ENCODE measurements at places on chromosomes 3 and 15.
A peak's percentile ranks its signal among the peaks of the same experiment; 100 is the strongest.

GRCh38 chr3:64176461-64176996 lies 48.7 kb downstream of the PRICKLE2 start:
- DNase-seq: no peak

DNA sequence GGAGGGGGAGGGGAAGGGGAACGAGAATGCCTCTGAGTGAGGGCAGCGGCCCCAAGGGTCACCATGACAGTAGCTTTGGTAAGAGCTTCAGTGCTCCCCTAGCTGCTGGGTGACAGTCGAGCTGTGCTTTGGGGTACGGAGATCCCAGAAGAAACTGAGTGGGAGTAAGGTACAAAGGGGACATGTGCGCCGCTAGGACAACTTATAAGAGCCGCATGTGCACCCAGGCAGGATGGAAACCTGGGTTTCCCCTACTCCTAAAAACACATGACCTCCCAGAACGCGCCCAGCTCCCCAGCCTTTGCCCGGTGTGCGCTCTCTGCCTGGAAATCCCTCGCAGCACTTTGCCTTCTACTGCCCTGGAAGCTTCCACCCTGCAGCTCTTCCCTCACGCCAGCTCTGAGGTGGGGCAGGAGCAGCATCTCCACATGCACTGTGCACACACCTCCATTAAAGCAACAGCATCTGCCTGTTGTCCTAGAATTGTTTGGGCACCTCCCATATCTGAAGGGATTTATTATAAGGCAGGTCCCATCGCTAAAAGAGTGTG lies 232.2 kb downstream of the ADAMTS17 start:
- DNase-seq: no peak

DNA sequence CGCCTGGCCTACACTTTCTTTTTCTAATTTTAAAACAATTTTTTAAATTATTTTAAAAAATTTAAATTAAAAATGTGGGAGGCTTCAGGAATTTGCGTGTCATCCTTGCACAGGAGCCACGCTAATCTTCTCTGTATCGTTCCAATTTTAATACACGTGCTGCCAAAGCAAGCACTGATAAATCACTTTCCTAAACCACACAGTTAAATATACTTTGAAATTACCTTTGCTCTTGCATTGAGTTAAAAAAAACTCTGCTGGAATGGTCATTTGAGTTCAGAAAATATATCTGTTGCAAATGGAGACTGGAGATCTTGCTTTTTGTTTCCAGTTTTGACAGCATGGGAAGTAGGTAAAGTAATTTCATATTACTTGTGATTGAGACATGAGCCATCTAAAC lies 23.6 kb downstream of the GATM start:
- no peak for DNase-seq

GRCh38 chr15:64851503-64851840 lies 9.8 kb downstream of the PLEKHO2 start:
- no peak for DNase-seq

DNA sequence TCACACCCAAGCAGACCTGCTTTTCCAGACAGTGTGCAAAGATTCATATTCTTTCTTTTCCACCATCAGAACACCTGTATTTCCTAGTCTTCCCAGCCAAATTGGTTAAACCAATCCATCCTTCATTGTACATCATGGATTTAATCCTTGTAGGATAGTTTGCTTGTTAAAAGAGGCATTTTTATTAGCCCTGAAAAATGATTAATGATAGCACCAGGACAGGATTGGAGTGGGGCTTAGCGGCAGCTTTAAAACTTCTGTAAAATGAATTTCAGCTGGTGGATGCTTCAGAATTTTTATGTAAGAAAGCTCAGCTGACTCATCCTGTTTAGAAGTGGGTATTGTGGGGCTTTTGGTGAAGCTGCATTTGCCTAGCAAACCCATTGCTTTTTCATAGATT lies 36.1 kb upstream of the ARHGEF26 start:
- DNase-seq: no peak

- DNase-seq: no peak
These were observed 167.2 kb downstream of the KCNMB2 start for GRCh38 chr3:178703268-178703975.

GRCh38 chr3:115402651-115403050 lies 220.7 kb upstream of the GAP43 start:
- DNase-seq: no peak

GRCh38 chr15:55829826-55830225 lies 86.9 kb upstream of the PRTG start:
- DNase-seq: no peak

GRCh38 chr3:10834951-10835350 lies 18.9 kb downstream of the SLC6A11 start:
- no peak for DNase-seq

DNA sequence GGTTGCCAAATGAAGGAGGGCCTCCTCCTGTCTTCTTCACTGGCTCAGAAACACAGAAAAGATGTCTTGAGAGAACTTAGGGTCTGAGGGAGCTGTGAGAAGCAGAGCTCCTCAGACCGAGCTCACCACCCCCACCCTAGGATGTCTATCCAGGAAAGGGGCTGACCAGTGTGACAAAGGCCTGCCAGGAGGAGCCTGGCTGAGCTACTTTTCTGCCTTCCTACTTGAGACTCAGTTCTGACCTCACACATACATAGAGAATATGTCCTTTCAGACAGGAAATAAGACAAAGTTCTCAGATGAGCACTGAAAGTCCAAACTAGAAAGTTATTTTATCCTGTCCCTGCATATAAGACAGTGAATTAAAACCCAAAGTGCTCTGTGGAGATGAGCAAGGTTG lies 54.5 kb downstream of the KIF9 start:
- DNase-seq: no peak

DNA sequence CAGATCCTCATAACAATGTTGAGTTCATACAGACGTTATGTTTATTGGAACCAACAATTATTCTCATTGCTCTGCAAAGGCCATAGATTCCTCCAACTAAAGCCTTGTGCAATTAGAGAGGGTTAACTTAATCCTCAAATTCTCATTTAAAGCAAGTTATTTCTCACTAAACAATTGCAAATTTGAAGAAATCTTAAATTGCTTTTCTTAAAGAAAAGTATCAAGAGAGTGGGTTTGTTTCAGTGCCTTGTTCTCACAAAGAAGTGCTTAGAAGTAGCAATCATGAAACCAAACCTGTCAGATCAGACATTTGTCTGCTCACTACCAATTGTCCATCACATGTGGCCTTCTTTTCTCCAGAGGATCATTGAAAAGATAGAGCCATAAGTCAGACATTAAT lies 124.8 kb downstream of the KCNH8 start:
- no peak for DNase-seq

- peak; percentile 69 for DNase-seq
These were observed 1.2 kb downstream of the MEX3B start for GRCh38 chr15:82044373-82045178.

- DNase-seq: no peak
These were observed 27.6 kb upstream of the ADAMTSL3 start for GRCh38 chr15:83626171-83626802.

DNA sequence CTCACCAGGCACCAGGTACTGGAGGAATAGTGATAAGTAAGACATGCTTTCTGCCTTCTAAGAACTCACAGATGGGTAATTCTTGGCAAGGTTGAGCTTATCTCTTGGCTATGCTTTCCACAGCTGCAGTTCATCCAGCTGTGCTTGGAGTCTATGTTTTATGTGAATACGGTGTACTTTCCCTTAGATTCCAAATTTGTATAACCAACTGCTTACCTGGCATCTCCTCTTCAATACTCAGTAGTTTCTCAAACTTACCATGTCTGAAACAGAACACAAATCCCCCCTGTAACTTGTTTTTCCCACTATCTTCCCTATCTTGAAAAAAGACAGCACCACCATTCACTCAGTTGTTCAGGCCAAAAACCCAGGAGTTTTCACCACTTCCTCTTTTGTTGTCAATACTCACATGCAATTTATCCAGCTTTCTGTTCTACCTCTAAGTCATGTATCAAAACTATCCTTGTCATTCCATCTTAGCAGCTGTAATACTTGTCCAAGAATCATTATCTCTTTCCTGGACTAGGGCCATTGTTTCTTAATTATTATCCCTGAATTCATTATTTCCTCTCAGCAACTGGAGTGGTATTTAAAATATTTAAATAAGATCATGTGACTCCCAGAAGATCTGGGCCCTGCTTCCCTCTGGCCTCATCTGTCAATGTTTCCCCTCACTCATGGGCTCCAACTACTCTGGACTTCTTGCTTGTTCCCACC lies 32.6 kb downstream of the COL6A5 start:
- no peak for DNase-seq

DNA sequence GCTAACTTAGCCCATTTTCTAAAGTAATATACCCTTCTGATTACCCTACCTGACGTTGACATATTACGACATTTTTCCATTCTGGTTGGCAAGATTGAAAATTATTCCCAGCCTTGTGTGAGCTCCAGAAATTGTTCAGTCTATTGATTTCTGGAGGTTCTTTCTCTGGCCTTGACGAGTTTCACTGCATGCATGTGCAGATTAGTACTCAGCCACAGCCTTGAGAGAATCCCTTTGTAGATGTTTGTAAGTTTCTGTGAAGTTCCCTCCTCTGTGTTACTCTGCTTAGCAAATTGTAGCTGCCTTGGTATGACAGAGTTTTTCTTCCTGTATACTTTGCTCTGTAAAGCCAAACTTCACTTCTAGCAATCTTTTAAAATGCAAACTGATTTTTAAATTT lies 27.5 kb downstream of the TRIM69 start:
- no peak for DNase-seq

DNA sequence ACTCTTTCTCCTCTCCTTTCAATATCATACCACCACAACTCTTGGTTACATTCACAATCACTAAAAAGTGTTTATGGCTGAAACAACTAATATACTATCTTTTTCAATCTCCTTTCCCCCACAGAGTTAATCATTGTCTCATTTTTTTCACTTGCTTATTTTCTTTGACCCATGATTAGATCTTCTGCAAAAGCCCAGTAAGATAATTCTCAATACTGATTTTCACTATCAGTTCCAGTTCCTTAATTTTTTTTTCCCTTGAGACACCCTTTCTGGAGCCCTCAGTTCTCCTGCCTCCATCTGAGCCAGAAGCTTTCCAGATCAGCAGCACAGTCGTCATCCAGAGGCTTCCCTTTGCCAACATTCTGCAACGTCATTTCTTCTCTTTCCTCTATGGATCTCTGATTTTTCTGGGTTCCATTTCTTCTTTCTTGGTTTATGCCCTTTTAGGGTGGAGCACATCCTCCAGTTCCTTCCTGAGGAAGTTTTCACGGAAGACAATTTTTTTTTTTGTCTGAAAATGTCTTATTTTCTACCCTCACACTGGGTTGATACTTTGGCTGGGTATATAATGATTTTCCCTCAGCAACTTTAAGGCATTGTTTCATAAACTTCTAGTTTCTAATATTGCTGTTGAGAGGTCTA lies 88.7 kb upstream of the C15orf39 start:
- DNase-seq: no peak

- DNase-seq: no peak
These were observed 449.9 kb upstream of the NAALADL2 start for GRCh38 chr3:174409086-174409743.

- DNase-seq: no peak
These were observed 40.1 kb downstream of the FBLN2 start for GRCh38 chr3:13588993-13589392.

DNA sequence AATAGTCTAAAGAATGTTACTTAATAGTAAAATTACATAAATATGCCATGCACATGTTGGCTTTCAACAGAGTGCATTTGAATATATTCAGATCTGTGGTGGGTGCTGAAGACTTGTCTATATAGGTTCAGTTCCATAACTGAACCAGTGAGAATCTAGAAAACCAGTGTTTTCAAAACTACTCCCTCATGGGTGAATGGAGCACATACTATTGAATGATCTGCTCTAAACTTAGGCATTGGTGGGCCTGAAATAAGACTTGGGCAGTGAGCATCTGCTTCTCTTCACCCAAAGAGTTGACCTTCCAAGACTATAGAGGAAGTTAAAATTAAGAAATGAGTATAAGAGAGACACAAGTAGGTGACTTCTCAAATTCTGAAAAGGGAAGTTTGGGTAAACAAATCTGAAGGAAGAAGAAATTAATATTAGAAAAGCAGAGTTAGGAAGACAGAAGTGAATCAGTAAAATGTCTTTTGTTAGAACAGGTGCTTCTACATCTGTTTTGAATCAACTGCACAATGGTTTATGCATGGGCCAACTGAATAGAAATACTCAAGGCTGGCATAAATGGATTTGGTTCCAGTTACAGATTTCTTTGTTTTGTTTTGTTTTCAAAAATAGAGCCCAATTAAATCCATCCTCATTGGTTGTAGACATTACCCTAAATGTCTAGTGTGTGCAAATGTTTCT lies 19.3 kb downstream of the ALCAM start:
- no peak for DNase-seq

GRCh38 chr3:32885283-32885901 lies 66.1 kb upstream of the CCR4 start:
- no peak for DNase-seq

DNA sequence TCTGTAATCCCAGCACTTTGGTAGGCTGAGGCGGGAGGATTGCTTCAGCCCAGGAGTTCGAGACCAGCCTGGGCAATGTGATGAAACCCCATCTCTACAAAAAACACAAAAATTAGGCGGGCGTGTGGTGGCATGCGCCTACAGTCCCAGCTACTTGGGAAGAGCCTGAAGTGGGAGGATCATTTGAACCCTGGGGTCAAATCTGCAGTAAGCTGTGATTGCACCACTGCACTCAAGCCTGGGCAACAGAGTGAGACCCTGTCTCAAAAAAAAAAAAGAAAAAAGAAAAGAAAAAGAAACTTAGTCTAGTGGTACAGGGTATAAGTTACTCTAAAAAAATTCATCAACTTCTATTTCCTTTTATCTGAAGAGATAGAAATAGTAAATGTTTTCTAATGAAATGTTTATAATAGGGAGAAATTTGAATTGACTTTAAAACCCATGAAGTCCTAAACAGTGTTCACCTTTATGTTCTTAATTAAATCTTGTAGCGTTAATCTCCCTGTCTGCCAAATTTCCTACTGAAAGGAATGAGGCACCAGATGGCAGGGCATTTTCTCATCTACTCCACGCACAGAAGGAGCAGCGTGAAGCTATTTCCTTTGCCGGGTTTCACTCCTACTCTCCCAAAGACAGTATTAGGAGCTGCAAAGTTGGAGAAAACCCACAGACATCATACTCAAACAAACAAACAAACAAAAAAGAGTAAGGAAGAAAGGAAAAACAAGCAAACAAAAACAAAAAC lies 1.9 kb downstream of the PCLAF start:
- DNase-seq: no peak

GRCh38 chr3:139552632-139553365 lies 13.3 kb upstream of the RBP1 start:
- DNase-seq: no peak

DNA sequence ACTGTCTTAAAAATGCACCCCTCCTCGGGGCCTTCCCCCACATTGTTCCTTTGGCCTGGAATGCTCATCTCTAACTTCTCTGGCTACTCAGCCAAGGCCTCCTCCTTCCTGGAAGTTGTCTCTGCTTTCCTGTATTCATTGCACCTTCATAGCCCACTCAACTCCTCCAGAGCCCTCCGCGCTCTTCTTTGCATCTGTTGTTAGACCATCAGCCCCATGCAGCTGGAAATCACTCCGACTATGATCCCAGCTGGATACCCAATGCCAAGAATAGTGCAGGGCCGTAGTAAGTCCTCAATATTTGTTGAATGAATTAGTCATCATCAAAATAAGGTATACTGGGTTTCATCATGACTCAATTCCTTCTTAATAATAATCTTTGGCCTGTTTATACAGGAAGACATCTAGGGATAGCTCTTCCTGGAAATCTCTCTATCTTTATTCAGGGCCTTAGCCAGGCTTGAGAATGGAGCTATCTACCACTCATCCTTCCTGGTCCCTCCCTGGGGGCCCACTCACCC lies 112.7 kb downstream of the SYNPR start:
- no peak for DNase-seq
